ENCODE measurements at places on chromosomes 7 and 10.

DNA sequence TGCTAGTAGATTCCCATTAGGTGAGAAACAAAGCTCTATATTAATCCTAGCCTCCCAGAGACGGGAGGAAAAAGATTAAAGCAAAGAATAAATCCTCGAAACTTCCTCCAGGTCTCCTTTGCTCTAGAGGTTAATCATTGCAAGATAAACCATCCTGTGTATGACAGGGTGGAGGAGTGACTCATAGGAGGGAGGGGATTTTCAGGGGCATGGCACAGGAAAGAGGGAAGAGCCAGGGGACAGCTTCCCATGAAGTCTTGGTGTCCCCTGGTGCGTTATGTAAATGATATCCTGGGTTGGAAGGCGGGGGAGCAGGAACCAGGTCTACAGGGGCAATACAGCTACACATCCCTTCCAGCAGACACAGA, 780 bp downstream of the CYP3A5 start:
- no peak for DNase-seq

DNA sequence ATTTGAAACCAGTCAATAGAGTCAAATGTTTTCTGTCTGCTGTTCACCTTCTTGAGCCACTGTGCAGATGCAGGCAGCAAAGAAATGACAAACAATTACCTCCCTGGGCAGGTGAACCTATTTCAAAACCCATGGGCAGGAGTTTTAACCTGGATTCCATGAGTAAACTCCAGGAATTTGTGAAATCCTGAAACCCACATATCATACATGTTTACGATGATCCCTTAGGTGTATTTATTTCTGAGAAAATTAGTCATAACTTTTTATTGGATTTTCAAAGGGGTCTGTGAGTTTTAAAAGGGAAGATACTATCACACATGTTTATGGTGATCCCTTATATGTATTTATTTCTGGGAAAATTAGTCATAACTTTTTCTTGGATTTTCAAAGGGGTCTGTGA, 59.8 kb downstream of the ARL5B start:
- DNase-seq: no peak

DNA sequence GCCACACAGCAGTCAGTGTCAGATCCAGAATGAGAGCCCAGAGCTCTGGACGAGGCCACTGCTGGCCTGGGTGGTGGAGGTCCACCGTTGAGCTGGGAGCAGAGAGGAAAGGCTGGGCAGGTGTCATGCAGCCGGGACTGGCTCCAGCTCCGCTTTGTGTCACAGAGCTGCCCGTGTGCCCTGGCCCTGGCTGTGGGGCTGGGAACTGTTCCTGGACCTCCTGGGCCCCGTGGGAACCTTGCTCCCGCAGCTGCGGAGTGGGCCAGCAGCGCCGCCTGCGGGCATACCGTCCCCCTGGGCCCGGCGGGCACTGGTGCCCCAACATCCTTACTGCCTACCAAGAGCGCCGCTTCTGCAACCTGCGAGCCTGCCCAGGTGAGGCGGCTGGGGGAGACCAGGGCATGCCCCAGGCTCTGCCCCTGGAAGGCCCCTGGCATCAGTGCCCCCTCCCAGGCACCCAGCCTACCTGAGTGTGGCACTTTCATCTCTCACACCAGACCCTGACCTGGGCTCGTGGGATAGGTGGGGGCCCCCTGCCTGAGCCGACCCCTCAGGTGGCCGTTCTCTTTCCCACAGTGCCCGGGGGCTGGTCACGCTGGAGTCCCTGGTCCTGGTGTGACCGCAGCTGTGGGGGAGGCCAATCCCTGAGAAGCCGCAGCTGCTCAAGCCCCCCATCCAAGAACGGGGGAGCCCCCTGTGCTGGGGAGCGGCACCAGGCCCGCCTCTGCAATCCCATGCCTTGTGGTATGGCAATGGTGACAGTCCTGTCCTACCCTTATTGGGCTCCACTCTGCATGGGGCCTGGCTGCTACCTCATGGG, 18.8 kb upstream of the ZNF862 start:
- DNase-seq: no peak

- DNase-seq: no peak
These were observed 83.3 kb upstream of the DNAJC1 start for GRCh38 chr10:22086730-22087401.

GRCh38 chr7:6606866-6607583, 8.4 kb upstream of the ZNF853 start:
- DNase-seq: no peak

GRCh38 chr10:124042656-124043309, 50.6 kb downstream of the CHST15 start:
- DNase-seq: no peak

GRCh38 chr7:116214921-116215320, 4.6 kb downstream of the TES start:
- no peak for DNase-seq

- DNase-seq: peak; percentile 42
These were observed at the start of gene PFKP for GRCh38 chr10:3067118-3067858. TSS of gene PFKP (plus strand) at chr10:3067548. CDS start at chr10:3067596, 48 bp downstream.

- no peak for DNase-seq
These were observed 211.1 kb downstream of the ZNF365 start for GRCh38 chr10:62585211-62585775.

DNA sequence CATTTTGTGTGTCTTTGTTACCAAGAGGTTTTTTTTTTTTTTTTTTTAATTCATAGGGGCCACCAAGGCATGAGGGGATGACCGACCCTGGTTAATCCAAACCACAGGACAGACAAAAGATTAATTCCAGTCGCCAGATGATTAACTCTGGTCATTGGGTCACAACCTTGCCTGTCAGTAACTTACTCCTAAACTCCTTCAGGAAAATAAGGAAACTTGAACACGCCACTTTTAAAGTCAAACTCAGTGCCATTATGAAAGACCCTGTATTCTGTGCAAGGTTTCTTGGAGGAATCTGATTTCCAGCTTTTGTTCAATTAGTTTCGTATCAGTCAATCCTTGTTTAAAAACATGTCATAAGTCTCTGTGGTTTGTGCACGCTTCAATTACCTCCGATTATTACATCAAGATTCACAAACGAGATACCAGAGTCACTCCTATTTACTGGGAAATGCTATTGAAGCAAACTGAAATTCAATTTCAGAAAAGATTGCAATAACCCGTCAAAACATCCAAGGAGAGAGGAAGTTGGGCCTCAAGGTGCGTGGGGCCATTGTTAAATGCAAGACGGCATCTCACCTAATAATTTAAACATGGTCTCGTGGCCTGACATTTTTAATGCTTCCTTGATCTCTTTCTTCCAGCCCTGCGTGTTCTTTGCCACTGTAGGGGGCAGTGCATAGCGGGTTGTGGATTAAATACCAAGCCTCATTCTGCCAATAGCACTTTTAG, 44.0 kb downstream of the NRP1 start:
- no peak for DNase-seq

DNA sequence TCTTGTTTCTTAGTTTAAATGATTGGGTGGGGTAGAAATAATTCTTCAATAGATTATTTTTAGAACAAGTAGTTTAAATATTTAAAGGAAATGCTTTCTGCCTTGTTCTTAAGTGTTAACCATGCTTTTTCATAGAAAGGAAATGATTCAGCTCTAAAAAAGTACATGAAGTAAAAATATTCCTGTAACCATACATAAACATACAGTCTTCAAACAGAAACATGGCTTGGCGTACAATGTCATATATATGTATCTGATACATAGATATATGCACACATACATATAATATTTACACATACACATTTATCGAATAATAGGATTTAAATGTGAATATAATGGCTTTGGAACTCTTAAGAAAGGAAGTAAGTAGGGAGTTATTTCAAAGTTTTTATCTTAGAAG, 84.4 kb downstream of the RUNDC3B start:
- DNase-seq: no peak

DNA sequence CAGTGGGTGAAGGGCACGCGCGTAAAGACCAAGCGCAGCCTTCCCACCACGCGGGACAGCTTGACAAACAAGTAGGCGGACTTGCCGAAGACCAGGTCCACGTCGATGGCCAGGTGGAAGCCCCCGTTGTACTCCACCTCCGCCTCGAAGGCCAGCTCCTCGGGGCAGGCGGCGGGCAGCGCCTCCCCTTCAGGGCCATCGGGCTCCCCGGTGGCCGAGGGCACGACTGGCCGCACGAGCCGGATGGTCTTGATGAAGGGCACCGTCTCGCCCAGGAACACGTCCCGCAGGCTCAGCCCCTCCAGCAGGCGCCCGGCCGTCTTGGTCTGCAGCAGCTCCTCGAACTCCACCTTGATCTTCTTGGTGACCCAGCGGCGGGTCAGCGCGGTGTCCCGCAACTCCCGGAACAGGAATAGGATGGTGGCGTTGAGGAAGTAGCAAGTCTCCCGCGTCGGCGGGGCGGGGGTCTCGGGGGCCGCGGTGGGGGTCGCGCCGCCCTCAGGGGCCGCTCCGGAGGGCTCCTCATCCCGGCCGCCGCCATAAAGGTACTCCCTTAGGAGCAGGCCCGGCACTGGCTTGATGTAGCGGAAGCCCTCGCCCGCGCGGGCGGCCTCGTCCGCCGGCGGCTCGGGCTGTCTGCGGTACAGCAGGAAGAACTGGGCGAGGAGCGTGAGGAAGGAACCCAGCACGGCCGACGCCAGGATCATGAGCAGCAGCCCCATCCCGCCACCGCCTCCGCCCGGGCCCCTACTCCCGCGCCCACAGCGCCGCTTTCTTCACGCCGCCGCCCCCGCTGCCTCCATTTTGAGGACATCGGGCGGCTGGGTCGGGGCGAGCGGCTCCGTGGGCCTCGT, 507 bp downstream of the PDZD8 start:
- DNase-seq: peak; percentile 17

DNA sequence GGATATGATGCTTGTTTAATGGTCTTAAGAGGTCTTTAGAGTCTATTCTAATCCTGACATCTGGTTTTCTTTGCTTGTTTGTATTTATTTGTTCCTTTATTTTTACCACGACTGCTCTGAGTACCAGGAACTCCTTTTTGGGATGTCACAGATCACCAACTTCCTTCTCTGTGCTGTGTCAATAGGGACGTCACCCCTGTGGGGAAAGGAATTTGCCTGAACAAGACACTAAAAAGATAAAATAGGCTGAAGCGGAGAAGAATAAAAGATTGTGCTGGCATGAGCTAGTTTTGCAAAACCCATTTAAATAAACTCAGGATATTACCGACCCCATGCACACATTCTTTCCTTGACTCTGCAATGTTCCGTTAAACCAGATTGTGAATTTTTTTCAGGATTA, 27.7 kb downstream of the MGMT start:
- no peak for DNase-seq

DNA sequence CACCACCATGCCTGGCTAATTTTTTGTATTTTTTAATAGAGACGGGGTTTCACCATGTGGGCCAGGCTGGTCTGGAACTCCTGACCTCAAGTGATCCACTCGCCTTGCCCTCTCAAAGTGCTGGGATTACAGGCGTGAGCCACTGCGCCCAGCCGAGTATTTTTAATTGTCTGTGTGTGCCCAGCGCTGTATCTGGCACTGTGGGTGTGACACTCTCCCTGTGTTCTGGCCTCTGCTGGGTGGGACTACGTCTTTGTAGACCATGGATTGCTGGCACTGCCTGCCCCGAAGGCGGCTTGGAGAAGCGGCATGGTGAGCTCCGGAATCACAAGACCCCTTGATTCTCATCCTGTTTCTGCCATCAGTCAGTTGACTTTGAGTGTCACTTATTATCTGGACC, 136.2 kb downstream of the CDH23 start:
- no peak for DNase-seq

DNA sequence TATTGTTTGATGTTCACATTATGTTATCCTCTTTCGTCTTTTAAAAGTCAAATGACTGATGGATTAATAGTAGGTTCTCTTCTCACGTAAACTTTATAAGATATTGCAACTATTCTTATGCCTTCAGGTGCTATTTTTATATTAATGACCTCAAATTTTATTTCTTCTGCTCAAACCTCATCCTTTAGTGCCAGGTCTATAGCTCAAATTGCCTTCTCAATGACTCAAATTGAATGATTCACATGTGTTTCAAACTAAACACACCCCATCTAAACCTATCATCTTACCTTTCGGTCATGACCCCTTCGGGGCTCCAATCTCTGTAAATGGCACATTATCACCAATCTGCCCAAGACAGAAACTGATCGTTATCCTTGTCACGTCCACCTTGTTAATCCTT, 22.0 kb upstream of the LIPF start:
- no peak for DNase-seq

- no peak for DNase-seq
These were observed 36.6 kb downstream of the ERCC6 start for GRCh38 chr10:49502358-49502757.

- no peak for DNase-seq
These were observed 1285.2 kb downstream of the GATA3 start for GRCh38 chr10:9339716-9340115.

- no peak for DNase-seq
These were observed 54.2 kb downstream of the TRIL start for GRCh38 chr7:28903730-28904577.

DNA sequence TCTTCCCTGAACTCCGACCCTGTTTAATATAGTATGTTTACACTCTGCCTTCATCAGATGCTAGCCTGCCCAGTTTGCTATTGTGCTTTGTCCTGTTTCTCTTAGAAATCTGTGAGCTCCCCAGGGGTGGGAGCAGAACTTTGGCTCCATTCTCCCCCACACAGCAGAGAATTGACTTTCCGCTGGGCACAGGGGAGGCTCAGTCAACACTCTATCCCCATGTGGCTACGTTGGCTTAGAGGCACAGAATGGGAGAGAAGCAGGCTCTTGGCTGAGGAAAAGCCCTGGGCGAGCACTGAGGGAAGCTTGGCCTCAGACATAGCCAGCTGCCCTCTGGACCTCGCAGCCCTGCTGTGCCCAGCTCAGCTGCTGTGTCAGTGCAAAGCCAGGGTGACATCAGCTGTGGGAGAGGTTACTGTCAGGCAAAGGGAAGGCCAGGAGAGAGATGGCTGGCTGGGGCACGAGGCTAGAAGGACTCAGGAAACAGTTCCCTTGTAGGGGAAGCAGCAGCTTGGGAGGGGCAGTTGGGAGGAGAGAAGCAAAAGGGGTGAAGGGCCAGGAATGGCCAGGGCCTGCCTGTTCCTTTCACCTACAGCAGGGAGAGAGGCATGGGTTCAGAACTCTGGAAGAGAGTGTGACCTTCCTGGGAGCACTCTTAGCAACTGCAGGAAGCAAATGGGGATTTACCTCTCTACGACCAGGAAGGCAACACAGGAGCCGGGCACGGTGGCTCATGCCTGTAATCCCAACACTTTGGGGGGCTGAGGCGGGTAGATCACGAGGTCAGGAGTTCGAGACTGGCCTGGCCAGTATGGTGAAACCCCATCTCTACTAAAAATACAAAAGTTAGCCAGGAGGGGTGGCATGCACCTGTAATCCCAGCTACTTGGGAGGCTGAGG, 5.8 kb upstream of the SCD start:
- DNase-seq: no peak

GRCh38 chr7:69864274-69864673, 266.0 kb downstream of the AUTS2 start:
- DNase-seq: no peak

GRCh38 chr10:49841615-49842332, 79.7 kb upstream of the OGDHL start:
- DNase-seq: no peak
